ENCODE measurements at places on chromosomes 13 and 19. TPM values are rescaled to one million over a fixed set of nuclear protein-coding genes. Genes with fewer than 3 reads are reported as not detected.
A peak's percentile ranks its signal among the peaks of the same experiment; 100 is the strongest.

The RDH8 gene
- not detected for total RNA-seq

The CASP14 gene
- not detected for total RNA-seq

The KLK8 gene
- not detected for total RNA-seq

The CACNG8 gene
- not detected for total RNA-seq

The SGCG gene
- not detected for total RNA-seq

The KL gene
- total RNA-seq = 0.35 TPM

GRCh38 chr13:97224544-97225300, 2.6 kb downstream of the MBNL2 start:
- peak overlapping the region; percentile 73 for H3K4me3 ChIP-seq
- peaks cover 47% of the 10 kb centered on the region for H3K4me1 ChIP-seq
- H3K27me3 ChIP-seq = no peaks in the 10 kb centered on the region

GRCh38 chr19:2582984-2583956, 107.3 kb downstream of the GADD45B start:
- no peak for DNase-seq
- H3K27ac ChIP-seq = no peak overlapping the region
- H3K36me3 ChIP-seq = no peaks in the 10 kb centered on the region
- peaks cover 5% of the 10 kb centered on the region for H3K27me3 ChIP-seq
- no peak overlapping the region for H3K4me3 ChIP-seq

DNA sequence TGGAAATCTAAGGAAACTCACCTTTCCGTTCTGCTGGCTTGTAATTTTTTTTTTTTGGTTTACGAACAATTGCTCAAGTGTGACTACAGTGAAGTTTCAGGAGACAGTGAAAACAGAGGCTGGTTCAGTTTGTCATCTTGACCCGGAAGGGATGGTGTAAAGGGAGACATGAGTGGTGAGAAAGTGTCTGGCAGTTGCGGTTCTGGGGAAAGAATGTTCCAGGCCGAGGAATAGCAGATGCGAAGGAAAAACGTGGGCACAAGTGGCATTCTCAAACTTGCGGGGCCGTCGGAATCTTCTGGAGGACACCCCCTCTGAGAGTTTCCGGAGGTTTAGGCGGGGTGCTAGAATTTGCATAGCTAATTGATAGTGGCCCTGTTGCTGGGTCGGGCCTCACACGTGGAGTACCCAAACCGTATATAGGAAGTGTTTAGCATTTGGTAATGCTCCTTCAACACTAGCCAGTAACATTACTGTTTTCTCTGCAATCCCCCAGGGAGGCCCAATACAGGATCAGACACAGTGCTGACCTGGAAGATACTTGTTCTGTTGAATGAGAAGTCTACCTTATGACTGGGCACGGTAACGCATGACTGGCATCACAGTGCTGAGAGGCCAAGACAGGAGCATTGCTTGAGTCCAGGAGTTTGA, 2.8 kb upstream of the TNFSF9 start:
- H3K4me1 ChIP-seq = peaks cover 27% of the 10 kb centered on the region
- no peak overlapping the region for H3K4me3 ChIP-seq
- peak overlapping the region; percentile 61 for H3K27ac ChIP-seq
- no peaks in the 10 kb centered on the region for H3K36me3 ChIP-seq
- H3K27me3 ChIP-seq = peaks cover 9% of the 10 kb centered on the region
- DNase-seq = no peak

- H3K4me1 ChIP-seq = no peaks in the 10 kb centered on the region
- no peak for DNase-seq
- H3K27me3 ChIP-seq = no peaks in the 10 kb centered on the region
Measured at GRCh38 chr19:21134934-21135366, 6.9 kb upstream of the ZNF431 start.

- no peaks in the 10 kb centered on the region for H3K36me3 ChIP-seq
- no peak overlapping the region for H3K4me3 ChIP-seq
- H3K27me3 ChIP-seq = no peaks in the 10 kb centered on the region
- no peak overlapping the region for H3K27ac ChIP-seq
Measured at GRCh38 chr13:94661406-94661805, 50.9 kb downstream of the SOX21 start.

- no peaks in the 10 kb centered on the region for H3K27me3 ChIP-seq
- DNase-seq = no peak
- no peaks in the 10 kb centered on the region for H3K36me3 ChIP-seq
- no peak overlapping the region for H3K27ac ChIP-seq
- no peaks in the 10 kb centered on the region for H3K4me1 ChIP-seq
- no peak overlapping the region for H3K4me3 ChIP-seq
Measured at GRCh38 chr19:37953171-37953917, 46.3 kb downstream of the SIPA1L3 start.

- H3K27ac ChIP-seq = no peak overlapping the region
- no peak overlapping the region for H3K4me3 ChIP-seq
- no peak for DNase-seq
- H3K36me3 ChIP-seq = no peaks in the 10 kb centered on the region
- no peaks in the 10 kb centered on the region for H3K4me1 ChIP-seq
- no peaks in the 10 kb centered on the region for H3K27me3 ChIP-seq
Measured at GRCh38 chr19:32453736-32454135, 48.2 kb downstream of the DPY19L3 start.

DNA sequence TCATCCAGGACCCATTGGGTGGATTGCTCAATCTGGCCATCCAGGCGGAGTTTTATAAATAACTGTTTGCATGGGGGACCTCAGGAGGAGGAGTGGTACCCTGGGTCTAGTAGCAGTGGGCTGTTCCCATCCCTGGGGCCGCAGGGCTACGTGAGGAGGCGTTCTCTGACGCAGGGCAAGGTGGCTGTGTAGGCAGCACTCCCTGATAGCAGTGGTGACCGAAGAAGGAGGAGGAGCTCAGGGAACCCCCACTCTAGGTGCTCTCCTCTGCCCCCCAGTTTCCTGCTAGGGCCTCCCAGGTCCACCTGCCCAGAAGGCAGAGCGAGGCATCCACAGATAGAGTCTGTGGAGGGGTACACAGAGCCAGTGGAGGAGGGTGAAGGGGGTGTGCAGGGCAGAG, 64.1 kb downstream of the CCNE1 start:
- no peak overlapping the region for H3K27ac ChIP-seq
- no peaks in the 10 kb centered on the region for H3K27me3 ChIP-seq
- no peaks in the 10 kb centered on the region for H3K4me1 ChIP-seq
- H3K4me3 ChIP-seq = no peak overlapping the region

- no peak overlapping the region for H3K4me3 ChIP-seq
- DNase-seq = no peak
- H3K36me3 ChIP-seq = no peaks in the 10 kb centered on the region
- no peaks in the 10 kb centered on the region for H3K4me1 ChIP-seq
- H3K27ac ChIP-seq = no peak overlapping the region
Measured at GRCh38 chr19:46475986-46476385, 4.6 kb upstream of the PNMA8A start.

GRCh38 chr19:19610376-19611202, 7.9 kb downstream of the PBX4 start:
- no peaks in the 10 kb centered on the region for H3K36me3 ChIP-seq
- no peak overlapping the region for H3K27ac ChIP-seq
- DNase-seq = no peak
- no peak overlapping the region for H3K4me3 ChIP-seq
- H3K4me1 ChIP-seq = peaks cover 29% of the 10 kb centered on the region

DNA sequence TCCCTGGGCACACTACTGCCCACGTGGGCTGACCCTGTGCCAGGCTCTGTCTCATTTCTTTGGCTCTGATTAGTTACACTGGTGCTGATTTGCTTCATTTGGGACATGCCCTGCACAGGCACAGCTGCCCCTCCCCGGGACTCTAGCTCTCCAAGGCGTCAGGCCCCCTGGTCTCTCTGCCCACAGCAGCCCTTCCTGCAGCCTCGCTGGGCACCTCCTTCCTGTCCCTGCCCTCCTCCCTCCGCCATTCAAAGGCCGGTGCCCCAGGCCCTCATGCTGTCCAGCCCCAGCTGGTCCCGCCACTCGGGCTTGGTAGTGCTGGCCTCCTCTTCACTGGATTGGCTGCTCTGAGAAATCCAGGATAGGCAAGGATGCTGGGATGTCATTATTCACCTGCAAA, 73.1 kb downstream of the ERICH6B start:
- H3K27me3 ChIP-seq = no peaks in the 10 kb centered on the region
- H3K36me3 ChIP-seq = no peaks in the 10 kb centered on the region
- H3K4me1 ChIP-seq = no peaks in the 10 kb centered on the region
- H3K4me3 ChIP-seq = no peak overlapping the region
- no peak overlapping the region for H3K27ac ChIP-seq

DNA sequence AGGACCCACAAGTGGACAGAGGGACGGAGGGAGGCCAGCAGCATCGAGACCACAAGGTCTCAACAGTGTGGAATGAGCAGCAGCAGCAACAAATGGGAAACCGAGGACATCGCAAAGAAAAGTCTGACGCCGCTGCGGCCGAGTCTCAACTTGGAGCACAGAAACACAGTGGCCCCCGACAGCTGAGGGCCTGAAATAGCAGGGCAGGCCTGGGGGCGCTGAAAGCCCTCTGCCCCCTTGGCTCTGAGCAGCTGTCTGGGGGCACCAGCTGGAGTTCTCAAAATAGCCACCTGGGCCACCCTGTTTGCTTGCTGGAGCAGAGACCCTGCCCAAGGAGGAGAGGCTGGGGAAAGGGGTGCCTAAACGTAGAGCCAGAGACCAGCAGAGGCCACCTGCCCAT, 5.9 kb upstream of the ISYNA1 start:
- no peak overlapping the region for H3K27ac ChIP-seq
- peaks cover 19% of the 10 kb centered on the region for H3K4me1 ChIP-seq
- H3K27me3 ChIP-seq = no peaks in the 10 kb centered on the region

- DNase-seq = no peak
- H3K4me3 ChIP-seq = no peak overlapping the region
- H3K27ac ChIP-seq = no peak overlapping the region
Measured at GRCh38 chr19:33514885-33515551, 6.6 kb downstream of the PEPD start.

- DNase-seq = no peak
- no peaks in the 10 kb centered on the region for H3K27me3 ChIP-seq
- H3K4me1 ChIP-seq = no peaks in the 10 kb centered on the region
Measured at GRCh38 chr13:102947745-102948405, 102.0 kb downstream of the ERCC5 start.

DNA sequence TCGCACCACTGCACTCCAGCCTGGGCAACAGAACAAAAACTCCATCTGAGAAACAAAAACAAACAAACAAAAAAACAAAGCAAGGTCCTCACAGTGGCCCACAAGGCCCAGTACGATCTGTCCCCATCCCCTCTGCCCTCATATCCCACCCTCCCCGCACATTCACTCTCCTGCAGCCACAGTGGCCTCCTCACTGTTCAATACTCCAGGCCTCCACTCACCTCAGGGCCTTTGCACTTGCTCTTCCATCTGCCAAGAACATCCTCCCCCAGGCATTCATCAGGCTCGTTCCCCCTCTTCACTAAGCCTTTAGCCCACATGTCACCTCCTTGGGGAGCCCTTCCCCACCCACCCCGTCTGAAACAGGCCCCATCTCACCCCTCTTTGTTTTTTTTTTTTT, 4.6 kb downstream of the TMEM143 start:
- no peak overlapping the region for H3K4me3 ChIP-seq
- DNase-seq = no peak
- no peaks in the 10 kb centered on the region for H3K27me3 ChIP-seq
- no peaks in the 10 kb centered on the region for H3K36me3 ChIP-seq
- no peak overlapping the region for H3K27ac ChIP-seq

DNA sequence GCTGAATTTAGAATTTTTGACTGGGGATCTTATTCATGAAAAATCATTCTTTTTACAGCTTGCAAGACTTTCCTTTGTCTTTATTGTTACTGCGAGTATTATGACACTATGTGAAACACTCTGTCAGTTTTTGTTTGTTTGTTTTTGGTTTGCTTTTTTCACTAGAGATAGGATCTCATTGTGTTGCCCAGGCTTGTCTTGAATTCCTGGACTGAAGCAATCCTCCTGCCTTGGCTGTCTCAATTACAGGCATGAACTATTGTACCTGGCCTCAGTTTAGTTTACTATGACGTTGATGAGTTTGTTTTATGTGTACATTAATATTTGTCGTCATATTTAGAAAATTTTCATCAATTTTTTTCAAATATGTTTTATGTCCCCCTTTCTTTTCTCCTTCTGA, 1030.0 kb upstream of the PRR20A start:
- H3K36me3 ChIP-seq = no peaks in the 10 kb centered on the region
- no peak for DNase-seq
- no peaks in the 10 kb centered on the region for H3K27me3 ChIP-seq
- no peak overlapping the region for H3K4me3 ChIP-seq

DNA sequence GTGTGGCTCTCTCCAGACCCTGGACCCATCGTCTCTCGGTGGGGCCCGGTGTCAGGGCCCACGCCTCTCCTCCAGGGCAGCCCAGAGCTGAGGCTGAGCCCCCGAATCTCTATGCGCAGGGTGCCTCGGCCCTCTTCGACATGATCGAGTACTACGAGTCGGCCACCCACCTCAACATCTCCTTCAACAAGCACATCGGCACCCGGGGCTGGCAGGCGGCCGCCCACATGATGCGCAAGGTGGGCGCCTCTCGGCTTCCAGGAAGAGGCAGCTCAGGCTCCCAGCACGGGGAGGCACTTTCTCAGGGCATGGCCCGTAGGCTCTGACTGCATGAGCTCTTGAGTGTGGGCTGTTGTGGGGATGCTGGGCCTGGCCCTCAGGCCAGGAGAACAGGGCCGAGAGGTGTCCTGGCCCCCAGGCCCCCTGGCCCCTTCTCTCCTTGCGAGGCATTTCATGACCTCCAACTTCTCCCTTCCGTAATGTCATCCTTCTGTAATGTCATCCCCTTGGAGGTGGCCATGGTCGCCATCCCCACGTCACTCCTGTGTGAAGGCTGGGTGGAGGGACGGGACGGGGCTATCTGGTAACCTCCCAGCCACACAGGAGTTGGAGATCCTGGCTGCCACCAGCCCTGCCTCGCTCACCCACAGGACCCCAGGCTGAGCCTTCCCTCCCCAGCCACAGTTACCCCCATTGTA, 19.4 kb downstream of the NKPD1 start:
- H3K4me3 ChIP-seq = no peak overlapping the region
- no peaks in the 10 kb centered on the region for H3K4me1 ChIP-seq
- no peaks in the 10 kb centered on the region for H3K36me3 ChIP-seq
- H3K27me3 ChIP-seq = no peaks in the 10 kb centered on the region
- no peak for DNase-seq

DNA sequence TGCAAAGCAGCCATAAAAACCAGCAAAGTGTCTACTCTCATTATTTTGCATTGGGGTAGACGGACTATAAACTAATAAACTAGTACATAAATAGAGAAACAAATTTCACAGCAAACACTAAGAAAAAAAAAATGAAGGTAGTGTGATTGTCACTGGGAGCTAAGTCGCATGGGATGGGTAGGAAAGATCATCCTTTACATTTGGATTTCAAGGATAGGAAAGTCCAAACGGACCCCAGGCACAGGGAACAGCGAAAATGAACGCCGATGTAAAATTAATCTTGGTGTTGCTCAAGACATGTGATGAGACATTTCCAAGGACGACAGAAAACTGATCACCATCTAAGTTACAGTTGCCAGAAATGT, 690 bp upstream of the SGTA start:
- peak overlapping the region; percentile 93 for H3K4me3 ChIP-seq
- no peaks in the 10 kb centered on the region for H3K27me3 ChIP-seq
- peaks cover 43% of the 10 kb centered on the region for H3K4me1 ChIP-seq
- peak overlapping the region; percentile 94 for H3K27ac ChIP-seq
- DNase-seq = no peak
- no peaks in the 10 kb centered on the region for H3K36me3 ChIP-seq
